ENCODE measurements at places on chromosomes 6 and 20.

DNA sequence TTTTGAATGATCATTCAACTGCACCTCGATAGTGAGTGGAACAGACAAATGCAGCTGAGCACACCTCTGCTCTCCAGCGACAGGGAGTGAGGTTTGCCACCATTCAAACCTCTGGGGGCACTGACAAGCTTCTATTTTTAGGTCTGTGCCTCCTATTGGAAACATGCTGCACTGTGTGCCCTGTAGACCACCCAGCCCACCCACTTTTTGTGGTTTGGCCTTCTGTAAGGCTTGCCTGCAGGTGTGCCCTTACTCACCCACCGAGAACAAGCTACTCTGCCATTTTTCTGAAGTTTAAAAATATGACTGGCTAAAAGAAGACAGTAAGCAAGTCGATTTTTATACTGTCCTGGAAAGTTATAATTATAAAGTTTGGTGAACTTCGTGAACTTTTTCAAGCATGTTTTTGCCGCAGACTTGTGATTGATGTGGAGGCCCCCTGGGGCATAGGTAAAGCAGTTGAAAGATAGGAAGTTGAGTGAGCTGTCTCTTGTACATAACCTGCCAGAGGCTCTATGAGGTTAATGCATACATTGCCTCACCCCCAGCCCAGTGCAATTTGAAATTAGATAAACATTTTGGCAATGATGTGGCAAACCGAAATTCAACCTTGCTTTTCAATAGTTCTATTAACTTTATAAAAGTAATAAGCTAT, 53.8 kb downstream of the ADGRG6 start:
- no peak for DNase-seq

GRCh38 chr6:84663866-84664265, 100.5 kb downstream of the TBX18 start:
- no peak for DNase-seq

GRCh38 chr6:27505209-27506027, 32.5 kb upstream of the ZNF184 start:
- DNase-seq, result no peak

- DNase-seq, result no peak
Observed at GRCh38 chr20:9202420-9203080, 133.7 kb downstream of the PLCB4 start.

DNA sequence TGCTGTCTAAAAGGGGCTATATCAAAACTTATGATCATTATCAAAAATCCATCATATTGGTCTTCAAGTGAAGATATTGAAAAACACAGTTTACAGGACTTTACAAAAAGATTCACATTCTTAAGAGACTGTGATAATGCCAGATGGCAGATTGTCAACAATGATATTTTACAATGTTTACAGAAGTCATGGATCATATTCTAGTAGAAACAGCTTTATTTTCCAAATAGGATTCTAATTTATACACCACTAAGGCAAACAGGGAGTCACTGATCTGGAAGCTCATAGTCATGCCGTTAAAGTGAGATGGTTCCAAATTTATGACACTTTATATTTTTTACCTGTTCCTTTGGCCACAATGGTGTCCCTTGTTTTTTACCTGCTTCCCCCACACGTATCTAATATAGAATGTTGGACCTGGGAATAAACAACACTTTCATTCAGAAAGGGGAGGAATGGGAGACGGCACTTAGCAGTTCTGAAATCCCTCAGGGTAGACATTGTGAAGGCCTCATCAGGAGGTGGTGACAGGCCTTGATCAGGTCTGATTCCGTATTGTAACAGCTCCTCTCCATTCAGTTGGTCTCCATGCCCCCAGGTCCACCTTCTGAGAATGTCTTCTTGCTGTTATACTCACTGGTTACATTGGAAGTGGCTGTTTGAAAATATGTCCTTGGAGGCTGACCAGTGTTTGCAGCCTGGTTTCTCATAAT, 228.6 kb downstream of the ADGB start:
- no peak for DNase-seq

GRCh38 chr6:408599-409102, 17.1 kb downstream of the IRF4 start:
- DNase-seq, result peak; percentile 85

DNA sequence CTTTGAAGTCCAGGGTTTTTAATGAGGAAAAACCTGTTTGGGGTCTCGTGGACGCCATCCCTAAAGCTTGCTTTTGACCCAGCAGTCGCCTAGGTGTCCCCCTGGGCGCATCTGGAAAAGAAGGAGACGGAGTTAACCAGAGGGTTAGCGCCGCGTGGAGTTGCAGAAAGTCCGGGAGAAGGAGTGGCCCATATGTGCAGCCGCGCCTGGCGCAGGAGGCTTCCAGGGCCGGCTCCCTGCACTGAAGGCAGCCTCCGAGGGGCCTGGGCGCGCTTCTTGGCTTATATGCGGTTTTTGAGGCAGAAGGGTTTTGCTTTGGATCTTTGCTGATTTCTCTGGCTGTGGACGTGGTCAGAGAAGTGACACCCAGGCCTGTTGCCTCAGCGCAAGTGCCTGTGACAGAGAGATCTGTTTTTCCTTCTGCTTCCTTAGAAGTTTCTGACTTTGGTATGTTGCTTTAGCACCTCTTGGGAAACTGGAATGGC, 987 bp downstream of the TMEM181 start:
- peak; percentile 49 for DNase-seq

DNA sequence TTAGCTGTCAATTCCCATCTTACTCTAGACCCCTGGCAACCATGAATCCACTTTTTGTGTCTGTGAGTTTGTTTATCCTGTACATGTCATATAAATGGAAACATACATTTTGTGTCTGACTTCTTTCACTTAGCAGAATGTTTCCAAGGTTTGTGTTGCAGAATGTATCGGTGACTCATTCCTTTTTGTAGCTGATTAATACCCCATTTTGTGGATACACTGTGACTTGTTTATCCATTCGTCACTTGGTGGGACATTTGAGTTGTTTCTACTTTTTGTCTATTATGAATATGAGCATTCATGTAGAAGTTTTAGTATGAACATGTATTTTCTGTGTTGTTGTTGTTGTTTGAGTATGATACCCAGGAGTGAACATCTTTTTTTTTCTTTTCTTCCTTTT, 21.4 kb downstream of the CDYL start:
- DNase-seq, result no peak

DNA sequence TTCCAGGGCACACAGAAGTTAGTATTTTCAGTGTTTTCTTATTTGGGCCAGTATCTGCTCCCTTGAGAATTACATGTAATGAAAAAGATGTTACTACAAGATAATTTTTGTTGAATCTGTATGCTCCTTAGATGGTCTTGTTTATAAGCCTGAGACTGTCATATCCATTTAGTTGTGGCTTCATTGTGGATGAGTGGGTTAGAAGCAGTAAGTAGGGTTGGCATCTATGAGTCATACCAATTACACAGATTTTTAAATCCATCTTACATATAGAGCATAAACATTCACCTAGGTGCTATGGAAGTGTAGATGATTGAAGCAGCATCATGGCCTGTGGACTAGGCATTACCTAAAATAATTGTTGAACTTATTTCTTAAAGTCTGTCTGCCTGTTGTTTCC, 13.5 kb upstream of the BAG2 start:
- no peak for DNase-seq

GRCh38 chr6:105509506-105510331, 106.8 kb upstream of the PREP start:
- DNase-seq, result no peak

DNA sequence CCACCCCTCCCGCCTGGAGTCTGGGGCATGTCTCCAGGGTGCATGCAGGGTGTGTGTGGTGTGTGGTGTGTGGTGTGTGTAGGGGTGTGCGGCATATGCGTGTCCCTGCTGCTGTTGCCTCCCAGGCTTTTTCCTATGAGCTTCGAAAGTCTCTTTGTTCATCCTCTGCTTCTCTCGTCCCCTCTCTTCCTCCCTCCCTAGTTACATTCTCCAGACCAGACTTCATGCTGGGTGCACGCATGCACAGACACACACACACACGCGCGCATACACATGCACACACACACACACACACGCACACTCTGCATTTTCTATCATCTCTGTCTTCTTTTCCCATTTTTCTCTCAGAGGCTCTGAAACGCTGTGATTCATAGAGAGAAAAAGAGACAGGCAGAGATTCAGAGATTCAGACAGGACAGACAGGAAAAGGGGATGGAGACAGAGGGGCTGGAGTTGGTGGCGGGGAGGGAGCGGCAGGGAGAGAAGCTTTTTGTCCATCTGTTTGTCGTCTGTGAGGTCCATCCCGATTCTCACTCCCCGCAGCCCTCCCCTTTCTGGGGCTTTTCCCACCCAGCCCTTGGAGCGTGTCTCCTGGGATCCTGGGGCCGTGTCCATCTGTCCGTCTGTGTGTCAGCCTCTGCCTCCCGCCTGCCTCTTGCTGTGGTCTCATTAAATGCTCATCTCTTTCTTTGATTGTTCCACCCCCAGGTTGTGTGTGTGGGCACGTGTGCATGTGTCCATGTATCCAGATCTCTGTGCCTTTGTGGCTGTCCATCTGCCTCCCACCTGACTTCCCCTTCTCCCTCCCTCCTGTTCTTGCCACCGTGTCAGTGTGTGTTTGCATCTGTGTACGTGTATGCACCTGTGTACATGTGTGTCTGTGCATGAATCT, 62.6 kb downstream of the SRC start:
- DNase-seq, result no peak

DNA sequence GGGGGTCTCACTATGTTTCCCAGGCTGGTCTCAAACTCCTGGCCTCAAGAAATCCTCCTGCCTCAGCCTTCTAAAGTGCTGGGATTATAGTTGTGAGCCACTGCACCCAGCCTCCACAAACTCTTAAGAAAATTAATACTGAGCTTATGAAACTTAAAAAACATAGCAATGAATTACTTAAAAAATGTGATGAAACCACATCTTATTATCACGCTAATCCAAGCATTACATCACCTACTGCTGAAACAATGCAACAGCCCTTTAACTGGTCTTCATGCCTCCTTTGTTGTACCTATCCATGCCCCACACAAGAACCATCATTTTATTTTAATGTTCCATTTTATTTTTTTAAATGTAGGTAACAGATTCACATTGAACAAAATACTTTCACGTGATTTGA, 24.9 kb downstream of the SESN1 start:
- peak; percentile 76 for DNase-seq

DNA sequence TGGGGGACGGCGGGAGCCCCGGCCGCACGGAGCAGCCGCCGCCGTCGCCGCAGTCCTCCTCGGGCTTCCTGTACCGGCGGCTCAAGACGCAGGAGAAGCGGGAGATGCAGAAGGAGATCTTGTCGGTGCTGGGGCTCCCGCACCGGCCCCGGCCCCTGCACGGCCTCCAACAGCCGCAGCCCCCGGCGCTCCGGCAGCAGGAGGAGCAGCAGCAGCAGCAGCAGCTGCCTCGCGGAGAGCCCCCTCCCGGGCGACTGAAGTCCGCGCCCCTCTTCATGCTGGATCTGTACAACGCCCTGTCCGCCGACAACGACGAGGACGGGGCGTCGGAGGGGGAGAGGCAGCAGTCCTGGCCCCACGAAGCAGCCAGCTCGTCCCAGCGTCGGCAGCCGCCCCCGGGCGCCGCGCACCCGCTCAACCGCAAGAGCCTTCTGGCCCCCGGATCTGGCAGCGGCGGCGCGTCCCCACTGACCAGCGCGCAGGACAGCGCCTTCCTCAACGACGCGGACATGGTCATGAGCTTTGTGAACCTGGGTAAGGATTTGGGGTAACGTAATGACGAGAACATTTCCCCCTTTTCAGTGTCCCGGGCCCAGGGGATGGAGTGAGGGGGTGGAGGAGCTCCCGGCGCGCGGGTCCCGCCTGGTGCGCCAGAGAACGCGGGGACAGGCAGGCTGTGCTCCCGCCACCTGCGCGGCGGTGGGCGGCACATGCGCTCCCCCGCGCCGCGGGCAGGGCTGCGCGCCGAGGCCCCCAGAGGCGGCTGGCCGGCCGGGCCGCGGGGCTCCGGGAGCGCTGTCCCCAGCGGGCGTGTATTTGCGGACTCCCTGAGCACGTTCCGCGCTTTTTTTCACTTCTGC, 1.4 kb downstream of the BMP6 start:
- DNase-seq, result no peak

- DNase-seq, result no peak
Observed at GRCh38 chr6:106910999-106911949, 63.3 kb downstream of the CD24 start.

GRCh38 chr20:35385733-35386132, 26.0 kb downstream of the UQCC1 start:
- DNase-seq, result no peak

- no peak for DNase-seq
Observed at GRCh38 chr6:159271257-159271656, 102.1 kb downstream of the FNDC1 start.

DNA sequence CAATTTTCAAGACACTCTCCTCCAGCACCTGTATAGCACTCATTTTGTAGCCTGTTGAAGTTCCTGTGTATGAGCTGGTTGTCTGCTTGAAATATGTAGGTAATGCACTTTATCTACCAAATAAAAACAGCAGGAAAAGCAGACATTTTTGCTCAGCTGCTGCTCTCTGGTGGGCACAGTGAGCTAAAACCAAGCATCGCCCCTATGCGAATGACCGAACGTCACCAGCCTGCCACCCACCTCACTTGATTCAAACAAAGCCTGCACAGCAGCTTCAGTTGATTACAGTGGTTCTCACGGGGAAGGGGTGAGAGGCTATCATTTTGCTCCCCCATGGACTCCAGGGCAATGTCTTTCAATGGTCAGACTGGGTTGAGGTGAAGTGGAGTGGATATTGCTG, 185.7 kb downstream of the SASH1 start:
- DNase-seq, result no peak

GRCh38 chr6:41072836-41073202, at the start of gene NFYA:
TSS of gene NFYA (plus strand) at chr6:41072974. CDS start at chr6:41079090, 6,116 bp downstream.
- DNase-seq, result no peak

DNA sequence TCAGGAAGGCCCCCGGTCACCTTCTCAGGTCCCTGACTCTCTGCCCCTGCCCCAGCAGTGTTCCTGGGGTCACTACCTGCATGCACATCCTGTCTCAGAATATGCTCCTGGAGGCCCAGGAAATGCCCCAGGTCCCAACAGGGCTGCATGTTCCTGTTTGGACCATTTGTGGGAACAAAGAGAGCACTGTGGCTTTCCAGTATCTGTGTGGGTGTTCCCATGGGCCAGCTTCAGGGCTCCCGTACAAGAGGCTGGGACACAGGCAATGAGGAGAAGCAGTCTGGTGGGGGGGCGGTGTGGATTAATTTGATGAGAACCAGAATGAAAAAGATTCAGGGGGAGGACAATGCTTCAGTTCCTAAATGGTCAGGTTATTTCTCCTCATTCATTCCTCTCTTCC, 61.5 kb upstream of the GGTLC1 start:
- DNase-seq, result no peak

DNA sequence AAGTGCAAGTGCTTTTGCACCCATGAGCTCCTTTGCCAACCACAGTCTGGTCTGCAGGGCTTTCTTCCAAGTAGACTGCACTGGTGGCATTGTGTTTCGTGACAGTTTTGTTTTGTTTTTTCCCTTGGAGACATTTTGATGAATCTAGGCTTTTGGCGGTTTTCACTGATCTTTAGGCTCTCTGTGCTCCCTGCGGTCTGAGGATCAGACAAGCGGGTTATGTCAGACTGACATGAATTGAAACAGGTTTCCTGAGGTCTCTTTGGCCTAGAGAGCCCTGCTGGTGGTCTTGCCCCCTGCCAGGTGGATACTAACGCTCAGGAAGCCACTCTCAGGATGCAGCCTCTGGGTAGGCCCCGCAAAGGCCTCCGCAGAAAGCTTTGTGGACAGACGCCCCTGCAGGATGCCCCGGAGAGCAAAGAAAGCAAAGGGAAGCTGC, 555.4 kb upstream of the AGPAT4 start:
- DNase-seq, result no peak

Measured in inflammatory macrophage (primary cell).